Psoas muscle (tissue), 8 donors: ENCODE measurements at places on chromosomes 6 and 20. TPM values are rescaled to one million over a fixed set of nuclear protein-coding genes. Genes with fewer than 3 reads are reported as not detected.

- H3K4me3 ChIP-seq = no peak overlapping the region
- DNase-seq = no peak
- H3K36me3 ChIP-seq = peaks cover 56% of the 10 kb centered on the region
- no peaks in the 10 kb centered on the region for H3K4me1 ChIP-seq
- no peak overlapping the region for H3K27ac ChIP-seq
- no peaks in the 10 kb centered on the region for H3K27me3 ChIP-seq
Measured at GRCh38 chr6:30600451-30600961, 16.5 kb downstream of the PPP1R10 start.

GRCh38 chr6:16706911-16707783 is 54.1 kb downstream of the ATXN1 start:
- H3K36me3 ChIP-seq = no peaks in the 10 kb centered on the region
- no peak overlapping the region for H3K4me3 ChIP-seq
- no peak for DNase-seq
- no peak overlapping the region for H3K27ac ChIP-seq

- no peak overlapping the region for H3K27ac ChIP-seq
- H3K36me3 ChIP-seq = no peaks in the 10 kb centered on the region
- no peaks in the 10 kb centered on the region for H3K27me3 ChIP-seq
- no peaks in the 10 kb centered on the region for H3K4me1 ChIP-seq
- H3K4me3 ChIP-seq = no peak overlapping the region
- no peak for DNase-seq
Measured at GRCh38 chr6:27957516-27957915, 475 bp downstream of the OR2B6 start.

- no peak for DNase-seq
- H3K4me1 ChIP-seq = peaks cover 6% of the 10 kb centered on the region
- no peak overlapping the region for H3K4me3 ChIP-seq
- H3K27me3 ChIP-seq = no peaks in the 10 kb centered on the region
- H3K27ac ChIP-seq = no peak overlapping the region
Measured at GRCh38 chr6:3794092-3794491, 42.6 kb upstream of the PXDC1 start.

DNA sequence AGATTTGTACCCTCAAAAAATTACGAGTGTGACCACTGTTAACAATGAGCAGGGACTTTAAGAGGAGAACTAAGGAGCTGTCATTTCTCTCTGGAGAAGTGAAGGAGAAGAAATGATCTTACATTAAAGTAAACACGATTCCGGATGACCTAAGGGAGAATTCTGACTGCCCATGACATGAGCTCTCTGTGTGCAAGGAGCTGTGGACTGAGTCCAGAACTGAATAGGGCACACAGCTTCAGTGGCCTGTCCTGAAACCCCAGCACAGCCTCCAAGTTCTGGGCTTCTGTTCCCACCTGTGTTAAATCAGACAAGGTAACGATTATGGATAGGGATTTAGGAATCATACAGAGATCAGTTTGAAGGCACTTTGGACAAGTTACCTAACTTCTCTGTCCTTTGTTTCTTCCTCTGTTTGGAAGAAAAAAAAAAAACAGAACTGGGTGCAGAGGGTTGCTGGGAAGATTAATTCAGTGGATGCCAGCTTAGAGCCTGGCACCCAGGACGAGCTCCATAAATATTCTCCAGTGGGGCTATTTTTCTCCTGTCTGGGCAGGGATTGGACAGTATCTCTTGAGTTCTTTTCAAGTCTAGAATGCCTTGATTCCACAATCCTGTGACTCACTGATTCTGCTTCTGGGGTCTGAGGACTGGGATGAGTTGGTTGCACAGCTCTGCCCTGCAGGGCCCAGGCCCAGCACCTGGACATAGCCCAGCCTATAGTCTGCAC is 65.7 kb downstream of the MRPL14 start:
- H3K36me3 ChIP-seq = no peaks in the 10 kb centered on the region
- H3K27me3 ChIP-seq = no peaks in the 10 kb centered on the region
- no peak overlapping the region for H3K4me3 ChIP-seq
- no peak for DNase-seq
- peak overlapping the region; percentile 64 for H3K27ac ChIP-seq

DNA sequence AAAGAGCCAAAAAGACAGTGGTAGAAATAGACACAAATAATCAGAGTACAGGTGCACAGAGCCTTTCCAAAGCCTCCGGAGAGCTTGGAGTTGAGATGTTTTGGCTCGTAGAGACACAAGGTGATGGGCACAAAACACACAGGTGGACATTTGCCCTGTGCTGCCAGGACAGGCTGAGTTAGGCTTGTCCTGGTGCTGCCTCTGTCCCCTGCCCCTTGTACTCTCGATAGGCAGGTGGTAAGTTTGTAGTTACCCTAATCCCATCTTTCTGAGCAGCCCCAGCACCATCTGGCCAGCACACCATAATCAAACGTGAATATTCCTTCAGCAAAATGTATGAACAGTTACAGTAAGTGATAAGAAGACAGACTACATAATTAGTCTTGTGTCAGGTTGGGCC is 95.5 kb downstream of the FOXC1 start:
- no peak overlapping the region for H3K27ac ChIP-seq
- DNase-seq = no peak
- H3K27me3 ChIP-seq = no peaks in the 10 kb centered on the region
- H3K4me3 ChIP-seq = no peak overlapping the region
- H3K36me3 ChIP-seq = no peaks in the 10 kb centered on the region

POM121L2 gene
- total RNA-seq = not detected

DNA sequence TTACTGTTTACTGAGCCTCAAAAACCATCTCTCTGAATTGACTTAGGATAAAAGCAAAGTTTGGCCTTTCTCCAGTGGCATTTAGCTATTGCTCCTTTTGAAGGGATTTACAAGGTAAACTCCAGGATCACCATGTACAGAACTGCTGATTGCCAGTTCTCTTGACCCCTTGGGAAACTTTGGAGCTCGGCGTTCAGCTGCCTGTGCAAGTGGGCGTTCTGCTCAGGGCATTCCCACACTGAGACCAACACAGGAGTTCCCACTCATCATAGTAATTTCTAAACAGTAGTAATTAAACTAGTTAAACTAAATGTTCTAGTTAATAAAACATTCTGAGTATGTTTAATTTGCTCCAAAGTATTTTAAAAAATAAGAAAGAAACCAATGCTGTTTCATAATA is 14.9 kb downstream of the KCNQ5 start:
- H3K27ac ChIP-seq = no peak overlapping the region
- H3K4me3 ChIP-seq = no peak overlapping the region
- no peak for DNase-seq
- H3K36me3 ChIP-seq = no peaks in the 10 kb centered on the region
- H3K27me3 ChIP-seq = no peaks in the 10 kb centered on the region

DNA sequence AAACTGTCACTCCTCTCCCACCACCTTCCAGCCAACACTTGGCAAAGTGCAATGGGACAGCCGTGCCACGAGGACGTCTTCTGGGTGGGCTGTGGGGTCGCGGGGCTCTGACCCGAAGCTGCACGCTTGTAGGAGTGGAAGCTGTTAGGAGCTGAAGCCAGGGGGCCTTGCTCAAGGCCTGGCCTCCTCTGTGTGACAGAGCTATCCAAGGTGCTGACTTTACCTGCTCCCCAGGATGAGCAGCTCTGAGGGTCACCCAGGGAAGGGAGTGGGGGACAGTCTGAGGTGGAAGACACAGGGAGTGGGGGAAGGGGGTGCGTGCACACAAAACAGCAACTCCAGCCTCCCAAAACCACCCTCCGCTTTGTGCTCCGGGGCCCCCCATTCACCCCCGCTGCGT is 17.5 kb upstream of the CHRNA4 start:
- no peaks in the 10 kb centered on the region for H3K4me1 ChIP-seq
- no peak for DNase-seq
- H3K4me3 ChIP-seq = no peak overlapping the region
- H3K36me3 ChIP-seq = no peaks in the 10 kb centered on the region

WFDC10B gene
- total RNA-seq = not detected

GRCh38 chr6:30441171-30441570 is 48.1 kb upstream of the HLA-E start:
- no peak overlapping the region for H3K4me3 ChIP-seq
- peaks cover 8% of the 10 kb centered on the region for H3K27me3 ChIP-seq
- H3K36me3 ChIP-seq = no peaks in the 10 kb centered on the region
- H3K4me1 ChIP-seq = no peaks in the 10 kb centered on the region

DNA sequence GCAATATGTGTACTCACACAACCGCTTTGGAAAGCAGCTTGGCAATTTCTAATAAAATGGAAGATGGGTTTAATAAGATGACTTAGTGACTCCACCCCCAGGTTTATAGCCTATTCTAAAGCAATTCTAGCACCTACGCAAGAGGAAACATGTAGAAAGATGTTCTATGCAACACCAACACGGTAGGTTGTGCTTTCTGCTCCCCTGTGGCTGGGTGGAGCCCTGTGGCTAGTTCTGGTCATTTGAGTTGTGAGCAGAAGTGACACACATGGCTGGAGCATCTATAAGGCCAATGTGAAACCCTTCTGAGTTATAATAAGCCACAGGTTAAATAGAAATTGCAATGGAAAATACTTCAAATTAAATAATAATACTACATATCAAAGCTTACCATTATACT is 310.7 kb downstream of the CD83 start:
- no peak for DNase-seq
- peaks cover 9% of the 10 kb centered on the region for H3K4me1 ChIP-seq
- no peaks in the 10 kb centered on the region for H3K27me3 ChIP-seq
- no peak overlapping the region for H3K27ac ChIP-seq
- no peaks in the 10 kb centered on the region for H3K36me3 ChIP-seq

DNA sequence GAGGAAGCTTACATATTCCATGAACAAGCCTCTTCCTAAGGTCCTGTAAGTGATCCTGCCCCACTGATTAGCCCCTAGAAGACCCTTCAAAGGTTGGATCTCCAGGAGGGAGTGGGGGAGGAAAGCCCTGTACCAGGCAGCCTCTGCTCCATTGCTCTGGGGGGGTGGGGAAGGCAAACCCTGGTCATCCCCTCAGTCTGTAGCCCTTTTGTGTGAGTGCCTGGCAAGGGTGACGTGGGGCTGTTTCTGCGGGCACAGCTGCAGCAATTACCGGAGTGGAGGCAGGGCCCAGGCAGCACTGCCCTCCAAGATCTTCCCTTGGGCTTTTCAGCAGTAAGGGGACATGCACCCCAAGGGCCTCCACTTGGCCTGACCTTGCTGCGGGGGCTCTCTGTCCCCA is at the start of gene MOG:
TSS of gene MOG (plus strand) at position 295 of the 400 bp plus-strand sequence. CDS start 118 bp downstream, outside the sequence.
- no peak within 1 kb of the TSS for H3K27ac ChIP-seq
- no peak for DNase-seq
- H3K4me1 ChIP-seq = no peaks in the 10 kb centered on the region
- H3K4me3 ChIP-seq = no peak within 1 kb of the TSS
- no peaks in the 10 kb centered on the region for H3K36me3 ChIP-seq

DNA sequence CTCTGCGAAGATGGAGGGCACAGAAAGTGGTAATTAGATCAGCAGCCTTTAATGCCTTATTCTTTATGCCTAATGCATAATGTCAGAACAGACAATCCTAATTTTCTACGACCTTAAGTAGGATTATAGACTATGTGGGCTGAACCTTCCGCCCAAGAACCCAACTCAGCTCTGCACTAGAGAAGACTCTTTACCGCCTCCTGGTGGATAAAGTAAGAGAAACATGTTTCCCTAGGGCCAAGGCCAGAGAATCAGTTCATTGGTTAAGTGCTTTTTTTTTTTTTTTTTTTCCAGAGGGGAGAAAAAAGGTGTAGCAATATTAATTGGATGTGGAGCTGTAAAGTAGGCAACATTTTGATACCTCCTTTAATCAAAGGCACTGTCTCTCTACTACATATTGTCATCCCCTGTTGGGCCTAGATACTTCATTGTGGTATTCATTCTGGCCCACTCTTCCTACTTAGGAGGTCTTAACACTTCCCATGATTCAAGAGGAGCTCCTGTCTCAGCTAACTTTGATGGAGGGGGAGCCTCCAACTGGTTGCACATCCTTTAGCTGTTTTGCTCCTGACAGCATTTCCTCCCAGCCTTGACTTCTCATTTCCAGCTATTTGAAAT is 124.9 kb upstream of the NRN1 start:
- no peaks in the 10 kb centered on the region for H3K4me1 ChIP-seq
- DNase-seq = no peak
- H3K27me3 ChIP-seq = peaks cover 3% of the 10 kb centered on the region
- no peak overlapping the region for H3K27ac ChIP-seq

- H3K36me3 ChIP-seq = no peaks in the 10 kb centered on the region
- H3K27me3 ChIP-seq = no peaks in the 10 kb centered on the region
- no peak overlapping the region for H3K27ac ChIP-seq
- H3K4me3 ChIP-seq = no peak overlapping the region
Measured at GRCh38 chr6:67141005-67141404, 1434.0 kb upstream of the EYS start.

TMEM244 gene
- not detected for total RNA-seq

GRCh38 chr6:1792989-1793388 is 183.3 kb downstream of the FOXC1 start:
- H3K27ac ChIP-seq = no peak overlapping the region
- DNase-seq = no peak
- no peaks in the 10 kb centered on the region for H3K27me3 ChIP-seq
- H3K4me3 ChIP-seq = no peak overlapping the region

MOG gene
- total RNA-seq = not detected

SOBP gene
- total RNA-seq = 19.5 TPM

- no peaks in the 10 kb centered on the region for H3K36me3 ChIP-seq
- H3K4me3 ChIP-seq = no peak overlapping the region
- H3K27me3 ChIP-seq = no peaks in the 10 kb centered on the region
- no peak overlapping the region for H3K27ac ChIP-seq
Measured at GRCh38 chr6:148677594-148678476, 69.0 kb upstream of the UST start.

- H3K27ac ChIP-seq = no peak overlapping the region
- H3K36me3 ChIP-seq = no peaks in the 10 kb centered on the region
- H3K4me1 ChIP-seq = no peaks in the 10 kb centered on the region
- H3K4me3 ChIP-seq = no peak overlapping the region
Measured at GRCh38 chr20:60402189-60403058, 444.2 kb downstream of the CDH26 start.

SIM1 gene
- 9.6 TPM for total RNA-seq

C6orf136 gene
- total RNA-seq = 23.5 TPM

BFSP1 gene
- total RNA-seq = 0.34 TPM

- DNase-seq = no peak
- no peak overlapping the region for H3K27ac ChIP-seq
Measured at GRCh38 chr6:137145421-137145820, 28.0 kb downstream of the IL22RA2 start.
